Stimulated activated CD4-positive, alpha-beta T cell treated with anti-CD3 and anti-CD28 coated beads, Interleukin-15, amount 100 ng/mL, for 1 hour (primary cell): ENCODE measurements at places on chromosomes 11 and 22.

- DNase-seq, result no peak
Observed at GRCh38 chr11:75277211-75277805, 36.7 kb downstream of the TPBGL start.

GRCh38 chr11:17296852-17297559 is 20.5 kb downstream of the NUCB2 start:
- DNase-seq, result no peak

DNA sequence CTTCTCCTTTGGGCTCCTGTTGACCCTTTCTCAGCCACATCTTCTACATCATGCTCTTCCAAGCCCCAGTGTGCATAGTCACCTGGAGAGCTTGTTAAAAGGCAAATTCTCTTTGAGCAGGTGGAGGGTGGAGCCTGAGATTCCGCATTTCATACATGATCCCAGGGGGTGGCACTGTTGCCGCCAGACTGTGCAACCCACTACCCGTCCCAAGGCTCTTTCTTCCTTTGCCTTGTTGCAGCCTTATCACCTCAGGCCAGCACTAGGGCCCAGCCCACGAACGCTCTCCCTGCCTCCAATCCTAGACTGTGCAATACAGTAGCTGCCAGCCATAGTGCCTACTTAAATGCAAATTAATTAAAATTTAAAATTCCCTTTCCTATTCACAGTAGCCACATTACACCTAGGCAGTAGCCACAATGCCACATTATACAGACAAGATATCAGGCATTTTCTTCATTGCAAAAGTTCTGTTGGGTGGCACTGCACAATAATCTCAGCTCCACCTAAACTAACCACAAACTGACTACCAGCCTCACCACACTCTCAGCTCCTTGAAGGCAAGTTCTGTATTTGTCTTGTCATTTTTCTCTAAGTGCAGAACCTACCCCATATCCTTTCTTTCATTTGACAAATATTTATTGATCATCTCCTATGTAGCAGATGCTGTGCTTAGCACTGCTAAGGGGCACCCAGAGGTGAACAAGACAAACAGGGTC is 4.6 kb upstream of the KCNJ5 start:
- DNase-seq, result no peak

DNA sequence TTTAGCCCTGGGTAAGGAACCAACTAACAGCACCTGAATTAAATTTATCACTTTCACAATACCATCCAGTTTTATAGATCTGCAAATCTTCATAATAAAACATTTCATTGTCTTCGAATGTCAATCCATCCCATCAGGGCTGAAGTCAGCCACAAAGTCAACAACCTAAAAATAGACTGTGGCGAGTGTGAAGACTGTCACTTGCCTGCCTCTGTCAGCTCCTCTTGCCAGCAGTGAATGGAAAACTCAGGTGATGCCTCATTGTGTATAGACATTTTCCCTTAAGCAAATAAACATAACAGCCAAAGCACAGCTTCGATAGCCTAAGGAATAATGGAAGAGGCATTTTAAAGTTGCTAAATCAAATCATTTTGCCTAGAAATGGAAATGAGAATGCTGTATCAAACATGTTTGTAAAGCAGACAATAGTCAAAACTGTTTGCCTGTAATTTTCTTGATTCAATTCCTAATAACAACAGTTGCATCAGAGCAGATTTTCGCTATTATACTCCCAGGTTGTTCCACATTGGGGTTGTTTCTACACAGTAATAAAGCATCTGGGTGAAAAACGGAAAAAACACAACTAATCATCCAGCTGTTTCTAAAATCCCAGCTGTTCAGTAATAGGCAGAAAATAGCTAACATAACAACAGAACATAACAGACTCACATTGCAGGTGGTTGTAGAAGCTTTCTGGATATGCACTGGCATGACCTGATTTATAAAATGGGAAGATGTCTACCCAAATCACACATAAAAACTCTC is 15.7 kb downstream of the KCNA4 start:
- no peak for DNase-seq

GRCh38 chr22:23192133-23192532 is 11.8 kb downstream of the BCR start:
- no peak for DNase-seq

DNA sequence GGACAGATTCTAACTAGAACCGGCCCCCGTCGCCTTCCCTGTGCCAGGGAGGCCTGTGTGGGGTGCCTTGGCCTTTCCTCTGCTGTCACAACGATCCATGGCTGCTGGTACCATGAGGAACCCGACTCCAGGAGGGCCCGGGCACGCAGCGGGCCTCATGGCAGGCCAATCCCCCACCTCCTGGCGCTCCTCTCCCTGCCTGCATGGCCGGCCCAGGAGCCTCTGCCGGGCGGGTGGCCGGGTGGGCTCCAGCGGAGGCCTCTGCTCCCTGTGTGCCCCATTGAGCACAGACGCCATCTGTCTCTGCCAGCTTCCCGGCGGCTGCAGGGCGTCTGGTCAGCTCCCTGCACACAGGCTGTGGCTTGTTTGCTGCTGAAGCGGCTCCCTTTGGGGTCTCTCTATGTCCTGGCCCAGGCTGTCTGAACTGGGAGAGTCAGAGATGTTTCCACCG is 86.5 kb downstream of the MYEOV start:
- no peak for DNase-seq

GRCh38 chr11:124716591-124716990 is 23.2 kb upstream of the NRGN start:
- DNase-seq, result no peak

- DNase-seq, result no peak
Observed at GRCh38 chr22:25900880-25901279, 158.9 kb downstream of the MYO18B start.

DNA sequence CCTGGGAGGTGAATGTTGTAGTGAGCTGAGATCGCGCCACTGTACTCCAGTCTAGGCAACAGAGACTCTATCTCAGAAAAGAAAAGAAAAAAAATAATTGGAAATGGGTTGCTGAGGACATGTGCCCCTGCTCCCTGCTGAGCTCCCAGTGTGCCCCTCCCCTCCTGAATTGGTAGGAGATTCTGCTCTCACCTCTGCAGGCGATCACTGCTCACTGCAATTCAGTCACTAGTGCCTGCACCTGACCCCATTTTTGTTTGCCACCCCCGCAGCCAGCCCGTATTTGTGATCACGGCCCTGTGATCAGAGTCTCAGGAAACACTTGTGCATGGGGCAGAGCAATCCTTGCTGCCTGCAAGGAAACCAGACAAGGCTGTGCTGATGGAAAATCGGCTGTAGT is 16.3 kb upstream of the SEC14L3 start:
- DNase-seq, result no peak

DNA sequence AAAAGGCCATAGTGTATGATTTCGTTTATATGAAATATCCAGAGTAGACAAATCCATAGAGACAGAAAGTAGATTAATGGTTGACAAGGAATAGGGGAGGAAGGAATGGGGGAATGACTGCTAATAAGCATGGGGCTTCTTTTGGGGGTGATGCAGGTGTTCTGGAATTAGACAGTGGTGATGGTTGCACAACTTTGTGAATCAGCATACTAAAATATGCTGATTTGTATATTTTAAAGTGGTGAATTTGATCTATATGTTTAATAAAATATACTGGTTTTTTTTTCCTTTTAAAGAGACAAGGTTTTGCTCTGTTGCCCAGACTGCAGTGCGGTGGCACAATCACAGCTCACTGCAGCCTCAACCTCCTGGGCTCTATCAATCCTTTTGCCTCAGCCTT is 6.5 kb upstream of the HORMAD2 start:
- no peak for DNase-seq

DNA sequence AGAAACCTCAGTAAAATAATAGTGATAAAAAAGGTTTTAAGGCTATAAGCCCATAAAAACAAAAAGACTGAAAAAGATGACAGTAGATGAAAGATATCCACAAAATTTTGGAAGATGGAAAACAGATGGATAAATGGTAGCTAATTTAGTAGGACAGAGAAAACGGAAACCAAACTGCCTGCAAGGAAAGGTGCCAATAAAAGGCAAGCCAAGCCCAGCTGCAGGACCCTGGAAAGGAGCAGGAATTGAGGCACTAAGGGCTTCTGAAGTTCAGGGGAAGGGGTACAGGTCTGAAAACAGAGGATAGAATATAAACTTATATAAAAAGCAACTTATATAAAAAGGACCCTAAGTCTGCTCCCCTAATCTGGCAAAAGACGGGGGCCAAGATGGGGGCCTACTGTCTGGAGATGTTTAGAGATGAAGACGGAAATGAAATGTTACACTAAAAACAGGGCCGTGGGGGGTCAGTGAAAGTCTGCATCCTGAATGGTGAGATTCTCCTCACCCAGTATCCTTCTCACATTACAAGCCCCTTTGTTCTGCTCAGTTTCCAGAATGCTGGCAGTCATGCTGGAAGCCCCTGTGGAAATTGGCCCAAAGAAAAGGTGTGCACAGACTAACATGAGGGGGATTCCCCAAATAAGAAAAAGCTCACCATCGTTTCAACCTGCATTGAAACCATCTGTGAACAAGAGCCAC is 269.3 kb upstream of the PITPNB start:
- no peak for DNase-seq

DNA sequence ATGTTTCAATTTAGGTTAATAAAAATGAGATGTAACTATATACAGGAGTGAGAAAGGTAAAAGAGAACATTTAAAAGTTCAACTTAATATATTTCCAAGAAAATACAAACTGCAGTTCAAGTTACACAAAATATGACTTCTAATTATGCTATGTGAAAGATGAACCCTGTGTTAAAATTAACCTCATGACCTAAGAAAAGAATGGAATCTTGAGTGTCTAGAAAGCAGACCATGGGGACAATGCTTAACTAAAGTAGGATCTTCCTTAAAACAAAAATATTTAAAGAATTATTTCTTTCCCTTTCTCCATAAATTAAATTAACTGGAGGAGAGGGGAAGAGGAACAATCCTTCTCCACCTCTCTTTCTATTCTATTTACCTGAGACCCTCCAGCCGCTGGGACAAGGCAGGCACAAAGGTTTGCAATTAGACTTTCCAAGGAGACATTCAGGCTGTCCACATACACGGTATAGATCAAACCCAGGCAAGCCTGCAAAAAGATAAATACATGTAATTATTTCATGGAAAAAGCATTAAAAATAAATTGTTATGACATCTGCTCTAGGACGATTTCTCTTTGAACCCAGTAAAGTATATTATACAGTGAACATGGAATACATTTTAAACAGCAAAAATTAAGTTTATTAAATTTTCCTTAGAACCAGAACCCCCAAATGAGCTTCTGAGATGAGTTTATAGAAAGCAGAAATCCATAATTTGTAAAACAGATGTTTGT is 264.5 kb downstream of the SBF2 start:
- no peak for DNase-seq

DNA sequence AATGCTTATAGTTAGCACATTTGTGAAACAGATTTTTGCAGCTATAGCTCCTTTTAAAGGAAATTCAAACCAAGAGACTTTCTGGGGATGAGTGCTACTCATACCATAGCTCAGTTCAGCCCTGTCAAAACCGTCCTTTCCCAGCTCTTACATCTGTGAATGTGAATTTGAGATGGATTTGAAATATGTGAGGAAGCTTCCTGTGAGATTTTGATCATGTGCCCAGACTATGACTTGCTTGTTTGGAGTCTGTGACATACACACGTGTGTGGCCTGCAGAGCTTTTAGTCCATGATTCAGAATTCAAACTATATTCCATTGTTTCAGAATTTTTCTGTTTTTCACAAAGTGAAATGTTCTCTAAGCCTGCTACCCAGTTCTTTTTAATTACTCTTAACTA is 4.4 kb upstream of the MMP1 start:
- DNase-seq, result no peak

GRCh38 chr11:57432714-57433163 is 5.8 kb upstream of the SLC43A3 start:
- DNase-seq, result no peak

GRCh38 chr11:45560155-45560912 is 105.1 kb downstream of the CHST1 start:
- no peak for DNase-seq

DNA sequence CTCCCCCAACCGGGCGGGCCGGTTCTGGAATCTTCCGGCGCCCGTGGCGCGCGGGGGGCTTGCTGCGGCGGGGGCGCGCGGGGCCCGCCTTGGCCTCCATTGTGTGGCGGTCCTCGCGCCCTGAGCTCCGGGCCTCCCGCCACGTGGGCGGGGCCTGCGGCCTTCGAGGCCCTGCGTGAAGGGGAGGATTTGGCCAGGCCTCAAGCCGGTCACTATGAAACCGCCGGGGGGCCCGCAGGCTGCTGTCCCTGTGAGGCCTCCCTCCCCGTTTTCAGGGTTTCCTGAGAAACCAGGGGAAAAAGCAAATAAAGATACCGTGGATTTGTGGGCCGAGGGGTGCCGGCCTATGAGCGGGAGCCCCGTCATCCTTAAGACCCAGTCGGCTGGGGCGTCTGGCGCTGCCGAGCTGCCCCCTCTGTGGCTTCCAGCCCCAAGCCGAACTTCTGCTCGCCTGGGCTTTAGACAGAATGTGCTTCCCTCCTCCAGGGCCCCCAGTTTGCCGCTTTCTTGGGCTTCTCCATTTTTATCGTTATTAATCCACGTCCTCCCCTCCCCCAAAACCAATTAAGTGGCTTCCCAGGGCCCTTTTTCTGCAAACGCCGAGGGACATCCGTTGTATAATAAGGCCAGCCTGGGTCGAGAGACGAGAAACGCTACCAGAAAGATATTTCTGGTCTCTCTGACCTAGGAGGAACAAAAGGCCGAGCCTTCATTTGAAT is 602 bp downstream of the EWSR1 start:
- no peak for DNase-seq

DNA sequence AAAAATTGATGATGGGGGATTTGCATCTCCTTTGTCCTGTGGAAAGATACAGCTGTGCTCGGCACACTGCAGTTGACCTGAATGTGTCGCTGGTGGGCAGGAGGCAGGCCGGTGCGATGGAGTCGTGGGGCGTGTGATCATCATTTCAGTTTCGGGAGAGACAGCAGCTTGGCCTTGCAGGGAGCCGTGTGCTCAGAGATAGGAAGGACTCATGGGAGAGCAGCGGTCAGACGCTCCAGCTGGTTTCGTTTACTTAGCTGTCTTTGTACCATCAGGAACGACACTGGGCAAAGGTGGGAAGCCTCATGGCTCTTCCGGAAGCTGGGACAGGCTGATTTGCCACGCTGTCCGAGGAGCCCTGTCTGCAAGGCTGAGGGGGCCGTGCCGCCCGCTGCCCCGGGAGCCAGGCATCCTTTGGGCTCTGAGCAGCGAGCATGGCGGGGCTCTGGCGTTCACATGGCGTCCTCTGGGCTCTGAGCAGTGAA is 32.7 kb downstream of the GRAMD4 start:
- DNase-seq, result no peak
